Activated naive CD8-positive, alpha-beta T cell treated with anti-CD3 and anti-CD28 coated beads, Interleukin-2, amount 50 U/mL, for 24 hours (primary cell): ENCODE measurements at places on chromosomes 11 and 22.

- H3K27ac ChIP-seq: peak overlapping the region; percentile 97
- H3K36me3 ChIP-seq: peaks cover 31% of the 10 kb centered on the region
- H3K4me3 ChIP-seq: peak overlapping the region; percentile 61
- DNase-seq: peak; percentile 70
- peaks cover 99% of the 10 kb centered on the region for H3K4me1 ChIP-seq
Measured at GRCh38 chr11:118002541-118003423, 16.6 kb downstream of the IL10RA start.

DNA sequence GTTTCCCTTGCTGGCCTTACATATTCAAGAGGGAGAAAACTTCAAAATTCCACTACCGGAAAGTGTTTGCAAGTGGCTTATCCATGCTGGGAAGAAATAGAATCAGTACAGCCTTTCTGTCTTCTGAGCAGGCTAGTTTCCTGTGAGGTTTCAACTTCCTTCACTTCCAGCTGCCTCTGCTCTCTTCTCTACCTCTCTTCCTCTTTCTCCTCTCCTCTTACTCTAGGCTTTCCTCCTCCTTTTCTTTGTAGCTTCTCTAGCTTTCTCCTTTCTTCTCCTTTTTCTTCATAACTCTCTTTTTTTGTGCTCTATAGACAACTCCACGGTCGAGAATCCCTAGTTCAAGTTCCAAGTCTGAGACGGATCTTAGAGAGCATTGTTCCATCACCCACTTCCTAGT, 421.8 kb downstream of the ETS1 start:
- DNase-seq: no peak
- H3K27ac ChIP-seq: no peak overlapping the region
- no peaks in the 10 kb centered on the region for H3K36me3 ChIP-seq
- H3K27me3 ChIP-seq: no peaks in the 10 kb centered on the region
- peaks cover 4% of the 10 kb centered on the region for H3K4me1 ChIP-seq
- no peak overlapping the region for H3K4me3 ChIP-seq

- peaks cover 40% of the 10 kb centered on the region for H3K27me3 ChIP-seq
- no peak overlapping the region for H3K4me3 ChIP-seq
- H3K27ac ChIP-seq: no peak overlapping the region
- no peak for DNase-seq
- H3K36me3 ChIP-seq: no peaks in the 10 kb centered on the region
- H3K4me1 ChIP-seq: no peaks in the 10 kb centered on the region
Measured at GRCh38 chr11:120011836-120012235, 126.1 kb downstream of the TRIM29 start.

DNA sequence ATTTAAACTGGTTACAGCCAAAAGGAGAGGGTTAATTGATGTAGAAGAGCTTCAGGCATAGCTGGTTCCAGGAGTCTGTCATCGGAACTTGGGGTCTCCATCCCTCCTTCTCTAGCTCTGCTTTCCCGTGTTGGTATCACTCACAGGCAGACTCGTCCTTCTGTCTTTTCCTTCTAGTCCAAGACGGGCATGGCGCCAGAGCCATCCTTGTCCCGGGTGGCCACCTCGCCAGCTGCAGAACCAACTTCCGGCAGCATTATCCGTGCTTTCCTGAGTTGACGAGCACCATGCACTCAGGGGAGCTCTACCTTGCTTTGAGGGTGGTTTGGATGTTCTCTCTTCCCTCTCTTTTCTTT, 14.7 kb downstream of the LINC01488 start:
- peaks cover 11% of the 10 kb centered on the region for H3K27me3 ChIP-seq
- no peak for DNase-seq
- no peak overlapping the region for H3K27ac ChIP-seq
- no peaks in the 10 kb centered on the region for H3K36me3 ChIP-seq

GRCh38 chr11:93686812-93687211, 25.3 kb downstream of the CEP295 start:
- no peak overlapping the region for H3K4me3 ChIP-seq
- H3K4me1 ChIP-seq: peaks cover 11% of the 10 kb centered on the region
- no peak for DNase-seq

DNA sequence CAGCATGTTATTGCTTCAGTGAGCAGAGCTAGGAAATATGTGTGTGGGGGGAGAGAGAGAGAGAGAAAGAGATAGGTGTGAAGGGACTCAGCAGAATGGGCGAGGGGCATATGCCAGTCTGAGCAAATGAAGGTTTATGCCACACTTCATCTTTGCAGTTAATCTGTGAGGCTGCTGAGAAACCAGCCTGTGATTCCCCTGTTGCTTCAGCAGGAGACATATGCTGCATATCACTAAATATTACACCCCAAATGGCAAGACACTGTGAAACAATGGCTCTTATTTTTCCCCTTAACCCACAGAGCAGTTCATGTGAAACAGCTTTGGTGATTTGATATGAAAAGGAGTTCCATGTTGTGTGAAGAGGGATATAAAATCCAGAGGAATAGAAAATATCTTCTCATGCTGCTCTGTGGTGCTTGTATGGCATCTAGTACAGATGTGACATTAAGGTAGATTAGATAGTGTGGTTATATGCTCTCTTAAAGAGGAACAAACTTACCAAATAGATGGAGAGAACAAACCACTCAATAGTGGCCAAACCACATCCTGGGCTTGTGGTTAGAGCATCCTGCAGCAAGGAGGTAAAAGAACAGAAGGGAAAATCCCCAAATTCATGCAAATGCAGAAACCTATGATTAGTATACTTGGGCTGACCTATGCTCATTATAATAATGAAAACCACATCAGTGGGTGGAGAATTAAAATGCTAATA, 864.2 kb downstream of the FAM181B start:
- peaks cover 4% of the 10 kb centered on the region for H3K36me3 ChIP-seq
- peaks cover 2% of the 10 kb centered on the region for H3K27me3 ChIP-seq
- H3K4me1 ChIP-seq: peaks cover 52% of the 10 kb centered on the region
- DNase-seq: peak; percentile 82

DNA sequence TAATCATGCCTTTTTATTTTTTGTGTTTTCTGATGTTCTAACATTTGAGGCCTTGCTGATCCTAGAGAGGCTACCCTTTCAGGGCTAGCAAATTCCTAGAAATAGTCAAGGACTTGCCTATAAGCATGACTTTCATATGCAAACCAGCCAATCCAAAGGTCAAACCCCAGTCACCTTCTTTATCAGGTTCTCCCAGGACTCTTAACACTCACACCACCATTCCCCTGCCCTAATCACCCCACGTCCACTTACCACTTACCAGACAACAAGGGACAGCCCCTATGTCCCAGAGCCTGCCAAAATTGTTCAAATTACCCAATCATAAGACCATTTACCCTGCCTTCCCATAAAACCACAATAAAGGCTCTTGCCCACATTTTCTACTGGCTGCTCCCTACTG, 1339.8 kb downstream of the LRRC4C start:
- no peak overlapping the region for H3K27ac ChIP-seq
- no peaks in the 10 kb centered on the region for H3K27me3 ChIP-seq

DNA sequence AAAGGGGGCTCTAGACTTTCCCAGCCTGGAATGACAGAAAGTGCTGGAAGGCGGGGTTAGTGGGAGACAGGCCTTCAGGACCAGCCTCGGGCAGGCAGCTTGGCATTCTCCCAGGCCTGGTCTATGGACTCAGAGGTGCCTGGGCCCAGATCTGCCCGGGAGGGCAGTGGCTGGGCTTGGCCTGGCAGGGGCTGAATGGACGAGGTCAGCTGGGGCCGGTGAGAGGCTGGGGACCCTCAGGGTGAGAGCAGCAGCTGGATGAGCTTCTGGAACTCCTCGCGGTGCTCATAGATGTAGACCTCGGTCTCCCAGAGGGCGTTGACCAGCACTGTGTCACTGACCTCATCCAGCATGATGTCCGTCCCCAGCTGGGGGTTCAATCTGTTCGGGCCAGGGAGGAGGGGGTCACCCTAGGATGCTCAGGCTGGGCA, 1.5 kb upstream of the BAIAP2L2 start:
- no peak overlapping the region for H3K27ac ChIP-seq
- no peak for DNase-seq
- H3K4me1 ChIP-seq: no peaks in the 10 kb centered on the region

DNA sequence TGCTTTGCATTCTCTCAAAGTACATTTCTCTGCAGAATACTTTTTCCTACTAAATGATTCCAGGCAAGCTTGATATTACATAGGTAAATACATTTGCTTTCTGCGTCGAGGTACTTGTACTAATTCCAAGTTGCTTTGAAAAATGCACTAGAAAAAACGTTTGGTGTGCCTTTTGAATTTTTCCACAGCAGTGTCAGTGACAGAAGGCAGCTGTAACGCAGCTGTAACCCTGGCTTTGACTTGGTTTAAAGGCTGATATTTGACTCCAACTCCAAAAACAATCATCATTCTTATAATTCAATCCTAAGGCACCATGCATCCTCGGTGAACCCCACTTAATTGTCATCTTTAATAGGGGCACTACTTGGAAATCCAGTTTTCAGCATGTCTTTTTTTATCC, 125.0 kb downstream of the MAML2 start:
- H3K27me3 ChIP-seq: no peaks in the 10 kb centered on the region
- H3K36me3 ChIP-seq: peaks cover 1% of the 10 kb centered on the region
- no peak for DNase-seq
- H3K4me1 ChIP-seq: peaks cover 88% of the 10 kb centered on the region

- H3K27ac ChIP-seq: peak overlapping the region; percentile 91
- DNase-seq: peak; percentile 18
- H3K4me1 ChIP-seq: peaks cover 25% of the 10 kb centered on the region
- peak overlapping the region; percentile 91 for H3K4me3 ChIP-seq
- H3K36me3 ChIP-seq: peaks cover 8% of the 10 kb centered on the region
- no peaks in the 10 kb centered on the region for H3K27me3 ChIP-seq
Measured at GRCh38 chr11:125111001-125111342, 454 bp downstream of the TMEM218 start.

DNA sequence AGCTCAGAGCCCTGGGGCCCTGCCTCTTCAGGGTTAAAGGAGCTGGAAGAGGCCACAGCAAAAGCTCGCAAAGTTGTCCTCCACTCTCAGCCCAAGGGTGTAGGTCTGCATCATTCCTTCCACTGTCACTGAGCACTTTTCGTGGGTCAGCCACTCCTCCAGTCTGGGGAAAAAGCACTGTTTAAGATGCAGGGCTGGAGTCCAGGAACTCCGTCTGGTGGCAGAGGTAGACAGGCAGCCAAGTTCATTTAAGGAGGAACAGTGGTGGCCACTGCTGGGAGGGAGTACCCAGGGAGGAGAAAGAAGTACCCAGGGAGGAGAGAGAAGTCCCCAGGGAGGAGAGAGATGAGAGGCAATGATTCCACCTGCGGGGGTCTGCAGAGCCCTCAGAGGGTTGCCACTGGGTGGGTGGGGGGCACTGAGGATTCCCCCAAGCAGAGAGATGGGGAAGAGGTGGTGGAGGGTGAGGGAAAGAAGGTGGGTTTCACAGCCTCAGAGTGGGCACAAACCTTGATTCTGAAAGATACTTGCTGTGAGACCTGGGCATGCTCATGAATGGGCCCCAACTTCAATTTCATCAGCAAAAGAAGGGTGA, 70.0 kb upstream of the B3GAT1 start:
- peaks cover 2% of the 10 kb centered on the region for H3K27me3 ChIP-seq
- H3K4me3 ChIP-seq: no peak overlapping the region
- H3K27ac ChIP-seq: no peak overlapping the region
- H3K4me1 ChIP-seq: no peaks in the 10 kb centered on the region
- H3K36me3 ChIP-seq: no peaks in the 10 kb centered on the region

- H3K36me3 ChIP-seq: no peaks in the 10 kb centered on the region
- no peaks in the 10 kb centered on the region for H3K27me3 ChIP-seq
- H3K4me3 ChIP-seq: no peak overlapping the region
- no peaks in the 10 kb centered on the region for H3K4me1 ChIP-seq
Measured at GRCh38 chr11:39174965-39175364, 2284.5 kb downstream of the LRRC4C start.

DNA sequence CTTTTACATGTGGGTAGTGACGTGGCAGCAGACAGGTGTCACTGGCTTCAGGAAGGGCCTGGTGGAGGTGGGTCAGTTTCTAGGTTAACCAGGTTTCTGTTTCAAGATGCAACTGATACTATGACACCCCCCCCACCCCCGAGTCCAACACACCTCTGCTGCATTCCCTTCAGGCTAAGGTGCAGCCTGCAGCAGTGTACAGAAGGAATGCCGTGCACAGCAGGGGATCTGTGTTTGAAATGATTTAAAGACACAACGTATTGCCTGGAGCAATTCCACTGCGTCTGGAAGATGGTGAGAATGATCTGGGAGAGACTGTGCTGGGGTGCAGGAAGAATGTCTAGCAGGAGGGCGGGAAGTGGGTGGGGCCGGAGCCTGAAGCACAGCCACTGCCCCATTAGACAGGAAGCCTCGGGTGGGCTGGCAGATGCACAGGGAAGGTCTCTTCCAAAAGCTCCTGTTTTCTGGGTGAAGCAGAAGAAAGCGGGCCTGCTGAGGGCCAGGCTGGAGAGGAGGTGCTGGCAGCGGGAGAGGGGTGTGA, 11.9 kb upstream of the TESMIN start:
- H3K36me3 ChIP-seq: peaks cover 14% of the 10 kb centered on the region
- no peaks in the 10 kb centered on the region for H3K4me1 ChIP-seq
- H3K4me3 ChIP-seq: no peak overlapping the region
- no peak overlapping the region for H3K27ac ChIP-seq
- no peak for DNase-seq

DNA sequence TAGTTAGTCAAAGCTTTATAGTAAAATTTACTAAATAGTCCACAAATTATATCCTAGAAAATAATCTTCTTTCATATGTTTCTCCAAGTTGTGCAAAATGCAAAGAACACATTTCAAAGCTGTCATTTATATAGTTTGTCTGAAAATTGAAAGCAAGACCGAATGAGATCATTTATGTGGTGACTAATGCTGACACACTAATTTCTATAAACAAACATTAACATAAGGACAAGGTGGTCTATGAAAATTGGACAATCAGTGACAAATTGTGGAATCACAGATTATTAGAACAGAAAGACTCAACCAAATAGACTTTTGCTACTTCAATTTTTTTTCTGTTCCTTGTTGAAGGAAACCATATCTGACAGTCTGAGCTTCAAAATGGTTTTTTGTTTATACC, 1056.1 kb downstream of the LRRC4C start:
- no peak overlapping the region for H3K4me3 ChIP-seq
- H3K27me3 ChIP-seq: no peaks in the 10 kb centered on the region
- H3K4me1 ChIP-seq: no peaks in the 10 kb centered on the region
- H3K27ac ChIP-seq: no peak overlapping the region
- no peaks in the 10 kb centered on the region for H3K36me3 ChIP-seq

GRCh38 chr22:36578619-36579018, 49.7 kb upstream of the EIF3D start:
- H3K27me3 ChIP-seq: peaks cover 14% of the 10 kb centered on the region
- H3K4me3 ChIP-seq: no peak overlapping the region
- no peak overlapping the region for H3K27ac ChIP-seq
- H3K4me1 ChIP-seq: no peaks in the 10 kb centered on the region

DNA sequence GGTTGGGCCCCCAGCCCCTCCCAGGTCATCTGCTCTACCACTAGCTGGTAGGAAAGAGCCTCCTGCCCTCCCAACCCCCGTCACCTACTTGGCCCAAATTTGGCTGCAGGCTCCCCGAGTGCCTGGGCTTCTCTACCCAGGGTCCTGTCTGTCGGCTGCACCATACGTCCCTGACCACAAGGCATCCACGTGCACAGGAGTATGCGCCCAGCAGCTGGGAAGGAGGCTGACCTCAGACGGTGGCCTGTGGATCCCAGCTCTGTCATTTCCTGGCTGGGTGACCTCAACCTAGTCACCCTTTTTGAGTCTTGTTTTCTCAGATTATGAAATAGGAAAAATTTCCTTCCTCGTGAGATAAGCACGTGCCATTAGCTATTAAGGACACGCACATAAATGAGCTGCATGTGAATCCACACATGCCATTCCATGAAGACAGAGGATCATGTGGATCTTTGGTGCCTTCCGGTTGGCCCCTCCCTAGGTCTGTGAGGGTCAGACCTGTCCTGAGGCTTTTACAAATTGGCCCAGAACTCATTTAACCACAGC, 13.7 kb downstream of the CYB561A3 start:
- H3K27ac ChIP-seq: no peak overlapping the region
- H3K27me3 ChIP-seq: no peaks in the 10 kb centered on the region
- no peak overlapping the region for H3K4me3 ChIP-seq
